ENCODE measurements at places on chromosomes 7 and 10.

- DNase-seq, result no peak
Observed at GRCh38 chr10:70834021-70834420, 18.3 kb downstream of the SGPL1 start.

- DNase-seq, result no peak
Observed at GRCh38 chr10:102358712-102359382, 36.7 kb upstream of the NFKB2 start.

- DNase-seq, result no peak
Observed at GRCh38 chr7:25628446-25628845, 400.2 kb upstream of the NPVF start.

DNA sequence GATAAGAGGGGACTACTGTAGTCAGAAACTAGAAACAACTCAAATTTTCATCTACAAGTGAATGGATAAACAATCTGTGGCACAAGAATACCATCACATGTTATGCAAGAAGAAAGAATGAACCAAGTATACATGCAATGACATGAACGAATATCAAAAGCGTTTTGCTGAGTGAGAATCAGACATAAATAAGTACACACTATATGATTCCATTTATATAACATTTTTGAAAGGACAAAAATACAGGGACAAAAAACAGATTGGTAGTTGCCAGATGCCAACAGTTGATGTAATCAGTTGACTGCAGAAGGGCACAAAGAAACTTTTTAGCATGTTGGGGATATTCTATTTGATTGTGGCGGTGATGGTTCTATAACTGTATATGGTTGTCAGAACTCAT is 33.6 kb downstream of the CTNNA3 start:
- DNase-seq, result no peak

- DNase-seq, result no peak
Observed at GRCh38 chr10:92418891-92419290, 127.9 kb downstream of the MARCHF5 start.

- DNase-seq, result no peak
Observed at GRCh38 chr7:70539205-70539604, 592.7 kb upstream of the GALNT17 start.

DNA sequence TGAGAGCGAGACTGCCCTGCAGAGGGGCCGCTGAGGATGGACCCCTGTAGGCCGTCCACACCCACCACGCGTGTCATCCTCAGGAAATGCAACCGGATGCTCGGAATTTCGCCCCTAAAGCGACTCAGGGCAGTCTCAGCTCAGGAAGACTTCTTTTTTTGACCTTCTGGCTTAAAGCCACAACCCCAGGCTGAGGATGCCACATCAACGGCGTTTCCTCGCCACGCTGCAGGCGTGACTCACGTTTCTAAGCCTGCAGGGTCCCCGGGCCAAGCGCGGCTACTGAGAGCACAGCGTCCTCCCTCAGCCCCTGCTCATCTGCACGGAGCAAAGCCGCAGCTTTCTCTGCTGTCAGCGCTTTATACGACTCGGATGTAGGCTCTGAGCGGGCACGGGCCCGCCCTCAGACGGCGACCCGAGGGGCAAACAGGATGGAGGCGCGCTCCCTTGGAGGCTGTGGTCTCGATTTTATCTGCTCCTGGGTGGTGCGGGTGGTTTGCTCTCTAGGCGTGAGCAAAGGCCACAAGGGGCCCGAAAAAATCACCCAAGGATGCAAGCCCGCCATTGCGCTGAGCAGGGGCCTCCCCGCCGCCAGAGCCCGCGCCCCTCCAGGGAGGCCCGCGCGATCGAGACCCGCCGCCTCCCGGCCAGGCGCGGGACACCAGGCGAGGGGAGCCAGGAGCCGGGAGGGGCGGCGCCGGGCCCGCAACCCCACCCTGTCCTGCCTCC is 726 bp upstream of the INSIG1 start:
- DNase-seq, result peak; percentile 58

DNA sequence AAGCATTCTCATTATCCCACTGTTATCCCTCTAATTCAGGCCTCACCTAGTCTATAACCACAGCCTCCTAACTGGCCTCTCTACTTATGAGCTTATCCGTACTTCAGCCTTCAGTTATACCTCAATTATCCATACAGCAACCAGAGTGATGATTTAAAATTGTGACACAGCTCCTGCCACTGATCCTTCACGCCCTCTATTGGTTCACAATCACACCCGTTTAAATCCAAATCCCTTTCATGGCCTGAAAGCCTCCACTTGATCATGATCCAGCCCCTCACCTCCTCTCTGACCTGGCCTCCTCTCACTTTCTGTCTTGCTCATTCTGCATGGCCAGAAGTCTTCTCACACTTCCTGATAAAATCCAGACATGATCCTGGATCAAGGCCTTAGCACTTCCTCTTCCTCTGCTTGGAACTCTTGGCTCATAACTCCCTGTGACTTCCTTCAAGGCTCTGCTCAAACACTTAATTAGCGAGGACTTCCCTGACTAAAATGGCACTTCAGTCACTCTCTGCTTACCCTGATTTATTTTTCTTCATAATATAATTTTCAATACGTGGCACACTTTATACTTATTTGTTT is 19.0 kb upstream of the TMEM26 start:
- no peak for DNase-seq
